ENCODE measurements at places on chromosomes 6 and 20. TPM values are rescaled to one million over a fixed set of nuclear protein-coding genes. Genes with fewer than 3 reads are reported as not detected.

Gene EXOC2
- 25.6 TPM for total RNA-seq

Gene WTAP
- total RNA-seq: 53.0 TPM

Gene PIGU
- total RNA-seq: 23.7 TPM

Gene TRIM15
- total RNA-seq: not detected

Gene CRISP2
- total RNA-seq: not detected

Gene TMEM181
- total RNA-seq: 13.4 TPM

Gene TDRD6
- not detected for total RNA-seq

Gene WASF1
- 18.0 TPM for total RNA-seq

Data from airway epithelial cell (primary cell).